Activated CD4-positive, alpha-beta T cell treated with anti-CD3 and anti-CD28 coated beads, Interleukin-2, amount 50 U/mL, for 16 hours (primary cell): ENCODE measurements at places on chromosomes 1 and 21.
A peak's percentile ranks its signal among the peaks of the same experiment; 100 is the strongest.

DNA sequence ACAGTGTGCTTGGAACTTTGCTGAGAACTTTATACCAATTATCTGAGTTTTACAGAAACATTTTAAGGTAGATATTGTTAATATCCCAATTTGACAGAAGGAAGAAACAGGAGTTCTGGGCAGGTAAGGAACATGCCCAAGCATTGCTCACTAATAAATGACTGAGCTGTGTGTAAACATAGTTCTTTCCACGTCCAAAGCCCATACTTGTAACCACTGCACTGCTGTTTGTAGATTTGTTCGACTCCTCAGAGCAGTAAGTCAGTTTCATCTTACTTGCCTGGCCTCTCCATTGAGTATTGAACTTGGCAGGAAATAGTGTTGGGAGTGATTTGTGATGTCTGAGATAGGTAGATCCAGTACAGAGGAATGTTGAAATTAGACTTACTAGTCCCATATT lies 335.1 kb downstream of the KIF26B start:
- DNase-seq = no peak

DNA sequence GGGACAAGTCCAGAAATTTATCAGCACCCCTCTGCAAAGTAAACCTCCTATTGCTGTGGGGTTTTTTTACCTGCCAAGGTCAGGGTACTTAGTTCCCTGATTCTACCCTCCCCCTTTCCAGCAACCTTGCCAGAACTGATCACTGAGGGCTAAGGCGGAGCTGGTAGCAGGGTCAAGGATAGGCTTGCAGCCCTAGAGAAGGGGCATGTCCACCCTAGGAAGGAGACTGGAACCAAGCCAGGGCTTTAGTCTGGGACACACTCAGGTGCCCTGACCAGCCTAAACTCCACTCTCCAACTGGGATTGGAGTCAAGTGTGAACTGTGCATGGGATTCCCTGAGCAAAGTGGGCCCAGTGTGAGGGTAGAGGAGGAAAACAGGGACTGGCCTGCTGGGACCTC lies 6.5 kb upstream of the SLC26A9 start:
- DNase-seq = no peak

DNA sequence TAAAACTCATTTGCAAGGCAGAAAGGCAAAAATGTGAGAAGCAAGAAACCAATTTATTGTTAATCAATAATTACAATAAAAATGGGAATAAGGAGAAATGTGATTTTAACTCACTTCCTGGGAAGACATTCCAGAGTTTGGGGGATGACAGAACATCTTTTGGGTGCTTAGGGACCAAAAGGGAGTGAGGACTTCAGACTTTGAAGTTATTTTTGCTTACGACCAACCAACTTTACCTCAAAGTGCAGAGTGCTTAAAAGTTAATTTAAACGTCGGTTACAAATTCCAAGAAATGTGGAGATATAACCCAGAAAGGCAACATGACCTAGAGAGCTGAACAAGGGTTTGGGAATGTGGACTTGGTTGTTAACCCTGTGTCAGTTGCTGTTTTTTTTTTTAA lies 234.5 kb upstream of the C1orf105 start:
- DNase-seq = no peak

DNA sequence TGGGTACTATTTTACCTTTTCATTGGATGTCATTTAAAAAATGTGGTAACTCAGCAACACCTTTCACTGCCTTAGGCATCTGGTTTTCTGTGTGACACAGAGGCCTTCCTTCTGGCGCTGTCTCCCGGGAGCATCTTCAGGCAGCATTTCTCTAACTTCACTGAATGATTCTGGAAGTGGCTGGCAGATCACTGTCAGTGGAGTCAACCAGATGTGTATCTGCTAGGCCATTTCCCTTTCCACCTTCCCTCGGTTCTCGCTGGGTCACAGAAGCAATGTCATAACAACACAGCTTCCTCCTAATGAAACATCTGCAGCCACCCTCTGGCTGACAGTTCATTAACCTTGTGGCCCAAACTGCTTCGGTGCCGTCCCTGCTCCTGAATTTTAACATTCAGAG lies 137.8 kb downstream of the KIF26B start:
- no peak for DNase-seq

DNA sequence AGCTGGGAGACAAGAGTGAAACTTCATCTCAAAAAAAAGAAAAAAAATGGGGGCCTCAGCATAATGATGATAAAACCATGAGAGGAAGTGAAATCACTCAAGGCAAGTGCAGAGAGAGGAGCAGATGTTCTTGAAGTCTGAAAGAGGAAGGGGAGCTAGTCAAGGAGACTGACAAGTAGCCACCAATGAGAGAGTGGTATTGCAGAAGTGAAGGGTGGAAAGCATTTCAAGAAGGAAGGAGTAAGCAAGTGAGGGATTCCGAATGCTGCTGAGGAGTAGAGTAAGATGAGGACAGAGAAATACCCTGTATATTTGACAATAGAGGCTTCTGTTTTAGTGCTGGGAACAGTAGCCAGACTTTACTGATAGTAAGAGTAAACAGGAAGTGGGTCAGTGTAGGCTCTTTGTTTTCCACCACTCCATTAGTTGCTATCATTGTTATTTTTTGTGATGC lies 2.9 kb downstream of the TATDN3 start:
- peak; percentile 18 for DNase-seq
